ENCODE measurements at places on chromosomes 7 and 10.

GRCh38 chr10:52198540-52198939, 115.5 kb upstream of the DKK1 start:
- no peak for DNase-seq

DNA sequence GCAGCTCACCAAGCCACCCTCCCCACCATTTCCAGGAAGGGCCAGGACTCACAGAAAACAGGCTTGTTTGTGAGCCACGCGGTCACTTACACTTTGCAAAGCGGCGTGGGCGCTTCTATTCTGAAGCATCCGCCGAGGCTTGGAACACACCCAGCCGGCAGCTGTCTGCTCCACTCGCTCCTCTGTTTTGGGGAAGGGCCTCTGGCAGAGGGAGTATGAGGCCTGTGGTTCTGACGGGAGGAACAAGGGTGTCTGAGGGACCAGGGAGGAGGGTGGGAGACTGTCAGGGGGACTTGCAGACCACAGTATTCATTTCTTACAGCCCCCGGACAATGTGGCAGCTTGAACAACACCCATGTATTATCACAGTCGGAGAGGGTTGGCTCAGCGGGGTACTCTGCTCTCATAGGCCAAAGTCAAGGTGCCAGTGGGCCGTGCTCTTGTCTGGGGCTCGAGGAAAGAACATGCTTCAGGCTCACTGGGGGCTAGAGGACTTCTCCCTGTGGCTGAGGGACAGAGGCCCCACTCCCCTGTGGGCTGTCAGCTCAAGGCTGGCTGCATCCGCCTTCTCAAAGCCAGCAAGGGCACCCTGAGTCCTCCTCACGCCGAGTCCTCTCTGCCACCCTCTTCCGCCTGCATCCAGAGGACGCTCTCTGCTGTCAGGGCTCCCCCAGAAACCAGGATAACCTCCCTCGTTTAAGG, 60.4 kb upstream of the FAM20C start:
- DNase-seq = no peak

DNA sequence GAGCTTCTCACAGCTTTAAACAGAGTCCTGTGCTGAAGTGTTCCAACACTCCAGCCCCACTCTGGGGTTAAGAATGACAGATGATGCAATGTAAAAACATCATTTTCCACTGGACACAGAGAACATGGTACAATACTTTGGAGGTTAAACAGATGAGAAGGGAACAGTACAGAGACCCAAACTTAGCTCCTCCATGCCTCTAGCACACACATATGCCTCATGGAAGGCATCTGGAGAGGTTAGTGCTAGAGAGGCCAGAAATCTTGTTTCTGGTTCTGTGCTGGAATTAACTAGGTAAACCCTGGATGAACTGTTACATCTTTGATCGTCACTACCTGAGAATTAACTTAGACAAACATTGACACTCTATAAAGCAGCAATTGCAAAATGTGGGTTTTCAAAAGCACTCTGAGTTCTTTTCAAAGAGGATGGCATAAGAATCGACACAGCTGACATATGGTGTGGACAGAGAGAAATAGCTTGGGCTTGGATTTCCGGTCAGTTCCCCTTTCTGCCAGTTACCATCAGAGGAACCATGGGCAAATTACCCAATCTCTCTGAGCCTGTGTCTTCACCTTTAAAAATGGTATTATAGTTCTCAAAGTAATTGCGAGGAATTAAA, 81.9 kb downstream of the KCNMA1 start:
- no peak for DNase-seq

DNA sequence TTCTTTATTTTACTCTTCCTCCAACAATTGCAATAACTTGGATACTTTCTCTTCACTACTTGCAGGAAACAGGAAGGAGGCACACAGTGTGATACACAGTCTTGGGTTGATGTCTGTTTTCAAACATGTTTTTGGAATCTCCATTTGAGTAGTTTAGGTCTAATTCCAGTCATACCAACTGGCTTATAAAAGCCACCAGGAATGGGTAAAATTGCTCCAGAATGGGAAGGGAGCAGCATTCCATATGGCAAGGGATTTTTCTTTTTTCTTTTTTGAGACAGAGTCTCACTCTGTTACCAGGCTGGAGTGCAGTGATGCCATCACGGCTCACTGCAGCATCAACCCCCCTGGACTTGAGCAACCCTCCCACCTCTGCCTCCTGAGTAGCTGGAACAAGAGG, 545.1 kb upstream of the GALNT17 start:
- DNase-seq = no peak

DNA sequence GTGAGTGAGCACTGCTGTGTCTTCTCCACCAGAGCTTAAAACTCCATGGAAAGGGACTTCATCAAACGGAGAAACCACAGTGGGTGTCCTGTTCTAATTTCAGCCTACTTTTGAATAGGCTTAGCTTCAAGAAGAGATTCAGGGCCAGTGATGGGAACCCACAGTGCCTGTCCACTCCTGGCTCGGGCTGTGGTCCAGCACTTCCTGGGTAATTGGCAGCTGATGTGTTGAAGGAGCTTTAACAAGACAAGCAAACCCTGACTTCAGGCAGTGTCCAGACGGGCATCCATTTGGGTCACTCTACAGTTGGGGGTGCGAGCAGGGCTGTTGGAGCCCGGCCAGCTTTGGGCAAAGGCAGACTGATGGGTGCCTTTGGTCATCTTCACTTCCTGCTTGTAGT, 14.5 kb downstream of the VWC2 start:
- DNase-seq = no peak

- DNase-seq = no peak
Observed at GRCh38 chr10:79905322-79906314, 43.3 kb downstream of the SFTPD start.

DNA sequence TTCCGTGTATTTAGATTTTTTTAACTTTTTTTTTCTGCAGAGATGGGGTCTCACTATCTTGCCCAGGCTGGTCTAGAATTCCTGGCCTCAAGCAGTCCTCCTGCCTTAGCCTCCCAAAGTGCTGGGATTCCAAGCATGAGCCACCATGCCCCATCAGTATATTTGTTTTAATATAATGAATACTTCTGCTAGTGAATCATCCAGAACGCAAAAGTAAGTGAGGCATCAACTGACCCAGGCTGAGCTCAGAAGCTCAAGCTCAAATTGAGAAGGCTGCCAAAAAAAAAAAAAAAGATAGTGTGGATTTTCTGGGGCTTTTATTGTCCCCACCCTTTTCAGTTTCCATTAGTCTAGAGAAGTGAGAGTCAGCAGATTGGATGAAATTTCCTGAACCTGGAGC, 39.0 kb upstream of the TECTB start:
- DNase-seq = no peak

- DNase-seq = no peak
Observed at GRCh38 chr7:134949171-134949570, 37.1 kb upstream of the AGBL3 start.

- DNase-seq = peak; percentile 14
Observed at GRCh38 chr10:75924309-75924902, 493.0 kb downstream of the LRMDA start.

DNA sequence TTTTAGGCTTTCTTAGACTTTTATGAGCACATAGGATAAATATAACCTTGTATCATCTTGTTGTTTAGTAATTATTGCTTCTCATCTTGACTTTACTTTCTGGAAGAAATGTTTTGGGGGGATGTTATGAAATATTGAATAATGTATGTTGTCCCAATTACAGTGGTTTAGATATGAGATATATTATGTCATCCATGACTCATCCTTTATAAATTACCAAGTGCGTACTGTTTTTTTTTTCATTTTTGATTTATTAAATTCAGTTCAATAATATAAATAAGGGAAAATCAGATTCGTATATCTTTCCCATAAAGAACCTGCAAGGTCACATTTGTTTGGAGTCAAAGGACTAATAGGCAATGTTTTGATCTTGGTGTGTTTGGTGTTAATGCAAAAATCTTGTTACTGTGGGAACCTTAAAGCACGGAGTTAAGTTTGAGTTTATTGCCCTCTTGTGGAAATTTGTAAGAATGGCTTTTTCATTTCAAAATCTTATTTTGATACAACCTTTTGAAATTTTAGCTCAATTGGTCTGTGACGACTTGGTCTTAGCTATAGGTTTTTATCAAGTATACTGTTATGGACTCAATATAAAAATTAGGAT, 108.6 kb downstream of the SRI start:
- no peak for DNase-seq

DNA sequence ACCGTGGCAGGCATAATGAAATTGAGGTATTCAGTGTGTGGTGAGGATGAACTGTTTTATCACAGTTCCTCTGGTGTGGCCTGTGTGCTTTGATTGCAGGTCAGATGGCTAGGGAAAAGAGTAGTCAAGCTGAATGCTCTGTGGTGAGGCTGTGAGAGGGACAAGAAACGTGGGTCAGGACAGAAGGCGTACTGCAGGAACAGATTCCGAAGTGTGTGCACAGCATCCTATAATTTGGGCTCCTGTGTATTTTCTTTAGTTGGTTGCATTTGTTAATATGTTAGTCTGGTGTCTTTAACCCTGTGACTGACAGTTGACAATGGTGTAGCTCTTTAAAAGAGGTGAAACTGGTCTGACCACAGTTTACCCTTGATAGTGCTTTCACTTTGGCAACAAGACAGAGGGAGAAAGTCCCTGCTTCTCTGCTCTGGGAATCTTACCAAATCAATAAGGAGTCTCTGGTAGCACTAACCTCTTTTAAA, 76.5 kb downstream of the AUTS2 start:
- DNase-seq = no peak

DNA sequence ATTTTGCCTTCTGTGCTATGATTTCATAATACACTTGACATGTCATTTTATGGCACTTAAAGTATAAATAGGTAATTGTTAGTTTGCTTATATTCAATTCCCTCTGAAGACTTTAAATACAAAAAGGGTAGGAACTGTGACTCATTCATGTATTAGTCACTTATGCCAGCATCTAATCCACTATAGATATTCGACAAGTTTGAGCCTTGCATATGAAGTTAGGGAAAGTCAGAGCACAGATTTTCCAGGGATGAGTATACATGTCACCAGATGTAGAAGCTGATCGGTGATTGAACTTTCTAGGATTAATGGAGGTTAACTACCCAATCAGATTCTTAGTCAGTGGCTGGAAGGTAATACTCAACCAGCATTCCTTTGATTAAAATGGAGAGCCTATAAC, 1321.5 kb downstream of the XPNPEP1 start:
- DNase-seq = no peak

DNA sequence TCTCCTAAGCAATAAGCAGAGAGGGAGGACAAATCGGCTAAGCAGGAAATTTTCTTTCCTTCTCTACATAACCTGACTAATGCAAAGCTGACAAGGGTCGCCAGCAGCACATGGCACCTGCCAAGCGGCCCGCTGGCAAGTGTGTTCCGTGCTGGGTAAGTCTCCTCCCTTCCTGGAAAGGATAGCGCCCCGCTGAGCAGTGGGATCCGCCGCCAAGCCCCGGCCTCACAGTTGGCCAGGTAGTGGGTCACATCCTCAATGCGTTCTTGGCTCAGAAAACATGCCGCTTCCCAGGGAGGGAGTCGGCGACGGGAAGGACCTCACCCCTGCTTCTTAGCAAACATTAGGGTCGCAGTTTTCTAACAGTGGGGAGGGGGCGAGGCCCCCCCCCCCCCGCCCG, 488.9 kb upstream of the NUPR2 start:
- DNase-seq = no peak

DNA sequence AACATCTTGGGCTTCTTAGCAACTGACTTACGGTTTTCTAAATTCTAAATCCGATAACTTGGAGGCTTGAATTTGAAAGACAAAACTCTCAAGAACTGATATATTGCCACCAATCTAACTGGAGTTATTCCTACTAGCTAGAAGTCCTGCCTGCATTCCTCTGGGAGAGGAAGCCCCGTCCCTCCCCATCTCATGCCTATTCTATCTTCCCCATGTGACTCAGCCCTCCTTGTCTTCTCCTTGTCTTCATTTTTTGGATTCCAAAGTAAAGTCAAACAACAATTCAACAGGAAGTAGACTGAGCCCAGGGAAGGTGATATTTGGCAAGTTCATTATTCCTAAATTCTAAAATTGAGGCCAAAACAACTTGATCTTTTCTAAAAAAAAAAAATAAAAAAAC, 587.7 kb downstream of the KCNMA1 start:
- no peak for DNase-seq

DNA sequence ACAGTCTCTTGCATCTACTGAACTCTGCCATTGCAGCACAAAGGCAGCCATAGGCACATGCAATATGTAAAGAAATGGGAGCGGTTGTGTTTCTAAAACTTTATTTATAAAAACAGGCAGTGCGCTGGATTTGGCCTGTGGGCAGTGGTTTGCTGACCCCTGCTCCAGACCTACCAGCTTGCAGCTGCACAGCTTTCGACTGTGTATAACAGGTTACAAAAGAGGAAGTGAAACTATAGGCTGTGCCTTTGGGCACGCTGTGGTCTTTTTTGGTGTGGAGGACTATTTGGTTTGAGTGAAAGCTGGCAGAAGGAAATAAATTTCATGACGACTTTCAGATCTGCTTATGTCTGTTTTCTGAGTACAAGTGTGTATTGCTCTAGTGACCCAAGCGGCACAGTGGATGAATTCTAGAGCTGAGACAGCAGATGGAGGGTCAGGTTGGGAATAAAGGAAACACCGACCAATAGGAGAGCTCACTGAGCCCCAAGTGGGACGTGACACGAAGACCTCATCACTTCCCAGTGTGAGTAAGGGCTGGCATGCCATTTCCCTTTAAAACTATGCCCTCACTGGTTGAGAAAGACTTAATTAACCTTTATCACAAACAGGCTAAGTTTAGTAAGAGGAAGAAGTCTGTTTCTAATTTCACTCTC, 152.7 kb downstream of the ANK3 start:
- no peak for DNase-seq

DNA sequence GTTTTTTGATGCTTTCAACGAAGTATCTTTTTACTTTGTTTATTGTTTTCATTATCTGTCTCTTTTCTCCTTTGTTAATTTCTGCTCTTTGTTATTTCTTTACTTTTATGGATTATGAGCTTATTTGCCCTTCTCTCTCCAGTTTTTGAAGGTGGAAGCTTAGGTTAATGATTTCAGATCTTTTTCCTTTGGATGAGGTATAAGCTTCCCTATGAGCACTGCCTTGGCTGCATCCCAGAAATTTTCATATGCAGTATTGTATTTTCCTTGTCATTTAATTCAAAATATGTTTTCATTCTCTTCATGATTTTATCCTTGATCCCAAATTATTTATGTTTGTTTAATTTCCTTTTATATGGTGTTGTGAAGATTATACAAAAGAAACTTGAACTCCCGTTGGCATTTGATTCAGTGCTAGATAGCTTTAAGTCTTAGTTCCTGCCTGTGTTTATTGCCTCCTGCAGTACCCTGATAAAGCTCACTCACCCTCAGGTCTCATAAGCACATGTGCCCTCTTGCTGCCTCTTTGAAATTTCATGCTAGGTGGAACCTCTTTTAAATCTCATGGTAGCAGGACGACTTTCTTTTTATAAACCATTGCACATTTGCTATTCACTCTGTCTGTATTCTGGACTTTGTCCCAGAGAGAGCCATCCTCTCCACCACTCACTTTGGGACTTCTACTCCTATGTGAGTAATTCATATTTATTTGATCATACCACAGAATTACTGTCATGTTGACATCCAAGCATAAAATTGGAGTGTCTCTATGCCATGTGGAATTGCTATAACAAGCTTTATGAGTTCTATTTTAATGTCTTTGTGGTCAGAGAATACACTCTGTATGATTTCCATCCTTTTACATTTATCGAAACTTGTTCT, 23.0 kb upstream of the CEP41 start:
- DNase-seq = no peak

Data from WERI-Rb-1 (cell line).